Lower lobe of right lung (tissue), 2 donors: ENCODE measurements at places on chromosomes 3 and 15. TPM values are rescaled to one million over a fixed set of nuclear protein-coding genes. Genes with fewer than 3 reads are reported as not detected.
A peak's percentile ranks its signal among the peaks of the same experiment; 100 is the strongest.

GRCh38 chr3:140922634-140923033 lies 19.0 kb upstream of the SLC25A36 start:
- H3K4me1 ChIP-seq: no peaks in the 10 kb centered on the region
- no peak for DNase-seq
- H3K4me3 ChIP-seq: no peak overlapping the region
- H3K27me3 ChIP-seq: no peaks in the 10 kb centered on the region
- H3K36me3 ChIP-seq: no peaks in the 10 kb centered on the region

DNA sequence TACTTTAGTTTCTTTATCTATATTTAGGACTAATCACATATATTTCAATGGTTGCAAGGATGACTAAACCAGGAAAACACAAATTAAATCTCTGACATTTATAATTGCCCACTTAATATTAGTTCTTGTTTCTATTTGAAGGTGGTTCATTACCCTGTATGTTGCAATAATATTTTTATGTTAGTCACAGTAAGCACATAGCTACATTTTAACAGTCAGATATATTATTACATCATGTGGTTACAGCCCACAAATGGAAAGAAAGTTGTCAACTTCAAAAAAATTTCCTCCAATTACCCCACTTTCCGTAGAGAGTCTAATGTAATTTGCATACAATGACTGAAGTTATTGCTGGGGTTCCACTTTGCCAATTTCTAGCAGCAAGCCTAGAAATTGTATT lies 114.6 kb downstream of the TUSC7 start:
- H3K4me1 ChIP-seq: no peaks in the 10 kb centered on the region
- DNase-seq: no peak
- no peaks in the 10 kb centered on the region for H3K27me3 ChIP-seq
- H3K27ac ChIP-seq: no peak overlapping the region
- H3K4me3 ChIP-seq: no peak overlapping the region

The AMIGO3 gene
- total RNA-seq: not detected

The XRN1 gene
- total RNA-seq: 58.5 TPM

DNA sequence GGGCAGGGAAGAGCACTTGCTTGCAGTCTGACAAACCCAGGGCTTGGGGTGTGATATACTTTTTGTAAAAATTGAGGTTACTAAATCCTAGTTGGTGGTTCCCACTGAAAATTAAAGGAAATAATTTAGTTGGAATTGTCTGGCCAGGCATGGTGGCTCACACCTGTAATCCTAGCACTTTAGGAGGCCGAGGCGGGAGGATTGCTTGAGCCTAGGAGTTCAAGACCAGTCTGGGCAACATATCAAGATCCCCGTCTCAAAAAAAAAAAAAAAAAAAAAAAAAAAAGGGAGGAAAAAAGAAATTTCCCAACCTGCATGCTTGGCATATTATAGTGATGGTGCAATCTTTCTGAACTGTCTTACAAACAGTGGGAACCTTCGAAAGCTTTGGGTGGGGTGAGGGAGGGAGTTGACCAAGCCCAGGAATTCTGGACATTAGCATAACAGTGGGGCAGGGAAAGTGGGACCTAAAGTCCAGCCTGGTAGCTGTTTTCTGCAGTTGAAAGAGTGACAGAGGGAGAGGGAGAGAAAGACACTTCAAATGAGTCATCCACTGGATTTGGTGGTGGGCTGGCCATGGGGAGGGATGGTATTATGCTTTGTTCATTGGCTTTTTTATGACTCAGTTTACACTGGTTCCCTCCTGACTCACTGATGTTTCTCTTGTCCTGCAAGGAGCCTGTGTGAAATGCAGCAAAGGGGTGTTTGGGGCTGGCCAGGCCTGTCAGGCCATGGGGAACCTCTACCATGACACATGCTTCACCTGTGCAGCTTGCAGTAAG lies 41.1 kb downstream of the LIMD1 start:
- H3K27ac ChIP-seq: peak overlapping the region; percentile 37
- H3K36me3 ChIP-seq: peaks cover 21% of the 10 kb centered on the region
- no peak for DNase-seq
- peaks cover 40% of the 10 kb centered on the region for H3K4me1 ChIP-seq
- no peak overlapping the region for H3K4me3 ChIP-seq

GRCh38 chr15:68608206-68608843 lies 29.5 kb downstream of the CORO2B start:
- H3K36me3 ChIP-seq: no peaks in the 10 kb centered on the region
- no peak for DNase-seq
- no peaks in the 10 kb centered on the region for H3K27me3 ChIP-seq

The COL6A5 gene
- 4.5 TPM for total RNA-seq

- H3K4me3 ChIP-seq: no peak overlapping the region
- no peaks in the 10 kb centered on the region for H3K27me3 ChIP-seq
- peak overlapping the region; percentile 80 for H3K27ac ChIP-seq
These were observed 228.3 kb downstream of the ADAMTS17 start for GRCh38 chr15:100113351-100114080.
